Renal cortex interstitium (tissue), 15 donors: ENCODE measurements at places on chromosomes 11 and 22.
A peak's percentile ranks its signal among the peaks of the same experiment; 100 is the strongest.

DNA sequence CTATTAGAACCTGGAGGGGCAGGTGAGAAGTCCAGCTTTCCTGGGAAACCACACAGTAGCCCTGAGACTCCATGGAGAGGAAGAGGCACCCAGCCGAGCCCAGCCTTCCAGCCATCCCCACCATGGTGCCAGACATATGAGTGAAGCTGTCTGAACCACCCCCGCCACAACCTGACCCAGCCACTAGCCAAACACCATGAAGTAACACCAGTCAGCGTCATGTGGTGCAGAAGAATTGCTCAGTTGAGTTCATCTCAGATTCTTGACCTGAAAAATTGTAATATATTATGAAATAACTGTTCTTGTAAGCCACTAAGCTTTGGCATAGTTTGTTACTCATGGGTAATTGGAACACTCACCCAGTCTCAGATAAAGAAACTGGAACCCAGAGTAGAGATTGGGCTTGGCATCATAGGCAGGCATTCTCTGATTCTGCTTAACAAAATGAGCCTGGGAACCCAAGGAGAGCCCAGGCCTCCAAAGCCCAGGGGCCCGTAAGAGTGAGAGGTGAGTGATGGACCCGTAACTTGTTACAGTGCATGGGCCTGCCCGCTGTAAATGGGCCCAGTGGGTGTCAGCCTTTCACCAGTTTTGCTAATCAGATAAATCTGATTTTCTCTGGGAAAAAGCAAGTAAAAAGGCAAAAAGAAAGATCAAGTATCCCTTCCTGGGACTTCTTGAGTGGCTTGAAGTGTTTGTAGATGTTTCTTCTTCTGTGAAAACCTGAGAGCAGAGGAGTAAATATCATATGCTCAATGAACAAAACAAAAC is 305.5 kb downstream of the DDX10 start:
- no peak for DNase-seq

GRCh38 chr11:66478729-66479393 is 1.4 kb upstream of the DPP3 start:
- no peak for DNase-seq

DNA sequence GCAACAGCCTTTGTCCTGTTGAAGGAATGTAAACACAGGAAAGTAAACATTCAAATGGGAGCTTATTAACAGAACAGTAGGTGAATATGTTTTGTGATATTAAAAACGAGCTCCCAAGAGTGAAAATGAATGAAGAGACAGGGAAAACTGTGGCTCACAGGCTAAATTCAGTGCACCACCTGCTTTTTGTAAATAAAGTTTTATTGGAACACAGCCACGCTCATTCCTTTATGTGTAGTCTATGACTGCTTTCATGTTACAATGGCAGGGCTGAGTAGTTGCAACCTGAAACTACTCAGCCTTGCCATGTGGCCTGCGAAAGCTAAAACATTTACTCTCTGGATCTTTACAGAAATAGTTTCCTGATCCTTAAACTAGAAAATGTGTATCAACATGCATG is 136.9 kb downstream of the MYO18B start:
- DNase-seq: no peak

DNA sequence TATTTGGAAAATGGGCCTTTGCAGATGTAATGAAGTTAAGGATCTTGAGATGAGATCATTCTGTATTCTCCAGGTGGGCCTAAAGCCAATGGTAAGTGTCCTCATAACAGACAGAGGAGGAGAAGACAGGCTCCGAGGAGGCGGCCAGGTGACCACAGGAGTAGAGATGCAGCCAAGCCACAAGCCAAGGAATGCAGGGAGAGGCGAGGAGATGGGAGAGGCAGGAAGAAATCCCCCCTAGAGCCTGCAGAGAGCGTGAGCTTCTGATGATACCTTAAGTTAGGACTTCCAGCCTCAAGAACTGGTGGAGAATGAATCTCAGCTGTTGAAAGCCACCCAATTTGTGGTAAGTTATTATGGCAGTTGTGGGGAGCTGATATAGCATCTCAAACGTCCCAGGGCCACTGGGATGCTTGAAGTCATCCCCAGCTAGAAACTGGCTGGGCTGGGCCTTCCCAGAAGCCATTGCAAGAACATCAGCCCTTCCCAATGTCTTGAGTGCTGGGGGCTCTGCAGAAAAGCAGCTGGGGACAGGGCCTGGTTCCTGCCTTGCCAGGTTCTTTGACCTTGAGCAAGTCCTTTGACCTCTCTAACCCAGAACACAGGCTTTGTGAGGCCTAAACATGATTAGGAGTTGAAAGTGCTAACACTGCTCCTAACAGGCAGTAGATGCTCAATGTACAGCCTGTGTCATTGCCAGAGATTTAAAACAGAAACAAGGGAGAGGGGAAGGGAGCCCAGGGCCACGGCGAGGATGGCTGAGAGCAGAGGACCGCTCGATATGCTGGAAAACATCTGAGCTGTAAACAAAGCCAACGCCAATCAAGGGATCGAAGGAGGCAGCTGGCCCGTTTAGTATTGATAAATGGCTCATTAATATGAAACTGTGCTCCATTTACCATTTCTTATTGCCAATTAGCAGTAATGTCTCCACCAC is 632.3 kb downstream of the TBC1D22A start:
- no peak for DNase-seq

GRCh38 chr11:64697663-64698375 is 25.2 kb downstream of the NRXN2 start:
- no peak for DNase-seq

GRCh38 chr11:3375552-3375951 is 3.4 kb downstream of the ZNF195 start:
- no peak for DNase-seq

- no peak for DNase-seq
Observed at GRCh38 chr11:134916421-134917213, 504.6 kb upstream of the B3GAT1 start.

GRCh38 chr22:38569972-38570778 is at the start of gene DMC1:
Gene DMC1, minus strand, starts transcription at chr22:38570183. Its CDS starts 1,927 bp downstream, at chr22:38568256.
- peak; percentile 89 for DNase-seq

GRCh38 chr11:101706541-101706940 is 122.7 kb upstream of the TRPC6 start:
- DNase-seq: no peak

- no peak for DNase-seq
Observed at GRCh38 chr22:49209452-49210195, 618.0 kb downstream of the BRD1 start.

DNA sequence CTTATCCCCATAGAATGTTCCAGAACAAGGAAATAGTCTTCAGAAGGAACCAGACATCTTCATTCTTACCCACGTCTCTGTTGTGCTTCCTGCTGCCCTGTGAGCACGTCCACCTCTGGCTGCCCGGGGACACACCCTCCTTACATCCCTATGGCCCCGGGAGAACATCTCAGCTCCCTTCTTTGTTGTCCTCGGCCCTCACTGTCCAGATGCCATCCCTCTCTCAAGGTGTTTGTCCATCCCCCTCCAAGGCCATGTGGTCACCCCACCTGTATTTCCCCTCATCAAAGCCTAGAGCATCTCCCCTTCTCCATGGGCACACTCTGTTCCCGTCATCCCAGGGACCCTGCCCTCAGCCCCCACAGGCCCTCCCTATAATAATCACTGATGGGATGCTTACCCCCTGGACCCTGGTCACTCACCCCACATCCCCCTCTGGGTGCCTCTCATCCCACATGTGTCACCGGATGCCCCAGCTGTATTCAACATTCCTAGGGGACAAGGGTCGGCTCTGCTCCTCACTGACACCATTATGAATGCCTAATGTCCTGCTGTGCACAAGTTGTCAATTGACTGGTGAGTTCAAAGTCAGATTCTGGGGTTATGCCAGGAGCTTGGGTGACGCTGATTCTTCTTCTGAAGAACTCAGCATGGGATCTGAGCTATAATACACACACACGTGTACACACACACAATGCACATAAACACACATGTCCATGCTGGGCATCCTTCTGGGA is 28.8 kb downstream of the IGLL5 start:
- DNase-seq: no peak

GRCh38 chr11:65130631-65131416 is 3.5 kb downstream of the SYVN1 start:
- DNase-seq: no peak

GRCh38 chr11:35305670-35306382 is 113.5 kb downstream of the SLC1A2 start:
- peak; percentile 28 for DNase-seq

GRCh38 chr11:73999581-74000306 is 9.1 kb downstream of the UCP3 start:
- no peak for DNase-seq

DNA sequence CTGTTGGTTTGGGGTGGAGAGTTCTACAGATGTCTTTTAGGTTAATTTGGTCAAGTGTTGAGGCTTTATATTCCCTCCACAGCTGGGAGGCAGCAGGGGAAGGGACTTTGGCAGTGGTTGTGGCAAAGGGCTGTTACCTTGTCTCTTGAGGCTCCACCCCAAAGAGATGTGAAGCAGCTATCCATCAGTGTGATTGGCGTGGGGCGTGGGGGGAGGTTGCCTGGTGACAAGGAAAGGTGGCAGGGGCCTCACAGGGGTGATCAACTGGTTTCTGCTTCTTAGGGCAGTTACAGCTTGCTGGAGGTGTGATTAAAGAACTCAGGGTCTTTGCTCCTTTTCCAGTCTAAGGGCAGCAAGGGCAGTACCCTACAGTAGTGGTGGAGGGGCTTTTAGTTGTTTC is 59.3 kb downstream of the FANCF start:
- no peak for DNase-seq

- no peak for DNase-seq
Observed at GRCh38 chr11:131661132-131661531, 290.7 kb downstream of the NTM start.

DNA sequence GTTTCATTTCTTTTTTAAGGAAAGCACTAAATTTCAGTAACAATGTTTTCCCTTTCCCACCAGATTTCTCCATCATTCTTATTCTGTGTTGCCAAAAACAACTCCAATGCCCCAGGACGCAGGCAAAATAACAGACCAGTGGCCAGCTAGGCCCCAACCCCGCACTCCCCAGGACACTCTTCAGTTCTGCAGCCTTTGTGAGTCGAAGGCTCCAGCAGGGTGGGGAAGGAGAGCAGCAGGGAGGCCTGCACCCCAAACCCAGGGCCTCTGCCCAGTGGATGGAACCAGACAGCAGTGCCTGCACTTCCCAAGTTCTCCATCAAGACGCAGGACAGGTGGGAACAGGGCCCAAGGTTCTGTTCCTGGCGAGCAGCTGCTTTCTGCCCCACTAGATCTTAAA is 34.4 kb downstream of the PPP2R1B start:
- DNase-seq: no peak

GRCh38 chr11:11370255-11370961 is 17.4 kb upstream of the CSNK2A3 start:
- DNase-seq: no peak

DNA sequence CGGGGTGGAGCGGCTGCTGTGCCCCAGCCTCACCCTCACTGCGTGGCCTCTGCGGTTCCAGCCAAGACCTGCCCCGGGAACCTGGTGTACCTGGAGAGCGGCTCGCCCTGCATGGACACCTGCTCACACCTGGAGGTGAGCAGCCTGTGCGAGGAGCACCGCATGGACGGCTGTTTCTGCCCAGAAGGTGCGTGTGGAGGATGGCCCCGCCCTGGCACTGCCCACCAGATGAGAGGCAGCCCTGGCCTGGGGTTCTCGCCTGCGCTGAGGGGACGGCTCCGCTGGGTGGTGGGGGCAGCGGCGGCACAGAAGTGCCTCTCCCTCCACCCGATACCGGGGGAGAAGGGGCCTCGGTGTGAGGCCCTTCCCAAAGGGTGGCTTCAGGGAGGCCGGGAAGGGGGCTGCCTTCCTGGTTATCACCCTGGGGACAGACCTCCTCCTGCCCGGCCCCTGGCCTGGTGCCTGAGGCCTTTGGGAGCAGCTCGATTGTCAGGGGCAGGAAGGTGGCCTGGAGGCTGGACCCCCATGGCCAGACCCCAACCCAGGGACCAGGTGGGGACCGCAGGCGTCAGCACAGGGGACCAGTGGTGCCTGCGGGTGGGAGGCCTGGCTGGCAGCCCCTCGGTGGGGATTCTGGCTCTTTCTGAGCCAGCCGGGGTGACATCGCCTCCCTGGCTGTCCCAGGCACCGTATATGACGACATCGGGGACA is 7.1 kb downstream of the MUC2 start:
- no peak for DNase-seq

- DNase-seq: no peak
Observed at GRCh38 chr11:110294509-110294908, 1.9 kb downstream of the RDX start.

- no peak for DNase-seq
Observed at GRCh38 chr11:23875176-23875850, 621.5 kb upstream of the LUZP2 start.

DNA sequence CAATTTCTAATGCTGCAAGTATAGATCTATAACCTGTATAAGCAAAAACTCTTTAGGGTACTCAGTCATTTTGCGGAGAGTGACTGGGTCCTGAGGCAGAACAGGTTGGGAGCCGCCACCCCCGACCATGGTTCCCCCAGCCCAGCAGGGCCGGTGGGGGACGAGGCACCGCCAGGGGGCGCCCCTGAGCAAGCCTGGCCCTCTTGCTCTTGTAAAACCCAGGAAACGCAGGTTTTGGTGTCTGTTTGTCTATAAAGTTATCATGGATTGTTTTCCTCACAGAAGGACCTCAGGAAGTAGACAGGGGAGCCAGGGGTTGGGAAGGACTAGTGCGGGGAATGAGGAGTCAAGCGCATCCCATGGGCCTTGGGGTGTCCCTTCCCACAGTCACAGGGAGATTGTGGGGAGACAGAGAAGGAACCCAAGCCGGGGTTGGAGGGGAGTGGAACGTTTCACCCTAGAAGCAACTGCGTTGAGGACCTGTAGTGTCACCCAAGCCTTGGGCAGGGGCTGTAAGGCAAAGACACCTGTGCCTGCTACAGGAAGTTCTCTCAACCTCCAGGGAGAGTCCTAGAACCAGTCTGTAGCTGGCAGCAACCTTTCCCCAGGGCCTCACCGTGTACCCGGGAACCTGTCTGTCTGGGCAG is 26.4 kb downstream of the KCTD17 start:
- no peak for DNase-seq

- DNase-seq: no peak
Observed at GRCh38 chr22:37212174-37212906, at the start of gene SSTR3. Gene SSTR3, minus strand, starts transcription at chr22:37212477. Its CDS starts 4,674 bp downstream, at chr22:37207803.

DNA sequence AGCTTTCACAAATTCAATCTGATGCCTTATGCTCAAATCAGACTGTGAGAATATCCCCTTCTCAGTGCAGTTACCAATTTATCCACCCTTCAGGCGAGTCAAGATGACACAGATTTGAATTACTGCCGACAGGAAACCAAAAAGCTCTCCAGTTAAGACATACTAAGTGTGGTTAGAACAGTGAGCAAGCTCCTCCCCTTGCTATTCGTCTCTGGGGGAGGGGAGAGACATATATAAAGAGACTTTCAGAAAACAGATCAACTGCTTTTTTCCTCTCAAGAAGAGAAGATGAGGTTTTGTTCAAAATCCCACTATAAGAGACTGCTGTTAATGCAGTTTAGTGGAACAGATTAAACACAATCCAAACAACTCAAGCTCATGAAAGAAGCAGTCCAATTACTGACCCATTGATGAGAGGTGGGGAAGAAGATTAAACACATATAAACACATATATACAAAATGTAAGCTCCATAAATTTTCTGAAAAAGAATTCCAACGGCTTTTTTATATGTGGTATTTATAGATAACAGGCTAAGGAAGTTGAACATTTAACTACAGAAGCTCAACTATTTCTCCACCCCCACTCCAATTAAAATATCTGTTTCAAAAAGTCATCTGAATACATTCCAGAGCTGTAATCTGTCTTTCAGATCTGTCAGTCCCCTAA is 102.7 kb downstream of the MRTFA start:
- DNase-seq: no peak

- DNase-seq: no peak
Observed at GRCh38 chr11:102680945-102681344, 24.6 kb downstream of the MMP27 start.

GRCh38 chr11:127962416-127962815 is 624.9 kb downstream of the ETS1 start:
- no peak for DNase-seq
